ENCODE measurements at places on chromosomes 16 and 17. TPM values are rescaled to one million over a fixed set of nuclear protein-coding genes. Genes with fewer than 3 reads are reported as not detected.

DNA sequence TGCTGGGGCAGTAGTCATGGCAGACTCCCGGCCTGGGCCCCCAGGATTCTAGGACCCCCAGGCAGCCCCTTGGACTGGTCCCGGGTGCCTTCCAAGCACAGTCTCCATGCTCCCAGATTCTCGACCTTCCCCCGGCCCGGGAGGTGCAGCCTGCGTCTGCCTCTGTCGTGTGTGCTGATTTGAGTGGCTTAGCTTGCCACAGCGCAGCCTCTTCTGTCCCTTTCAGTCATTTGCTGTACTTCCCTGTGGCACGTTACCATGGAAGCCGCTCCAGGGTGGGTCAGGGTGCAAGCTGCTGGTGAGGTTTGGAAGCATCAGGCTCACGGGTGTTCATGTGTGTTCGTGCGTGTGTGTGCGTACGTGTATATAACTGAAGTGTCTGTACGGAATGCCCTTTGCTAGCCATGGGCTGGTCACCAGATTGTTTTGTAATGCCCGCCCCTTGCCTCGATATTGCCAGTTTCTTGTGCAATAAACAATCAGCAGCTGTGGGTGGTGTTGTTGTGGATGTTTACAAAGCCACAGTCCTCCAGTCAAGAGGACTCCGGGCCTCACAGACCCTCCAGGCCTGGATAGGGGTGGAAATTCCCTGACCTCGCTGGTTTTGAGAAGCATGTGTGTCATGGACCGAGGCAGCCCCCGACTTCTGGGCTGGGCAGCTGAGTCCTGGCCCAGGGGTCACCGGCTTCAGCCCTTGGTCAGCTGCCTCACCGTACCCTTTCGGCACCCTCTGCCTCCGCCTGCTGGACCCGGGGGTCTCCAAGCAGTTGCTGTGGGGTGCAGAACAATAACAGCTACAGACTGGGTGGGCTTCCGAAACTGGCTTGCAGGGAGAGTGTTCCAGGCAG, 9.7 kb upstream of the CLEC18A start:
- H3K27me3 ChIP-seq = no peaks in the 10 kb centered on the region
- DNase-seq = no peak
- no peak overlapping the region for H3K27ac ChIP-seq
- peaks cover 38% of the 10 kb centered on the region for H3K36me3 ChIP-seq
- H3K4me1 ChIP-seq = no peaks in the 10 kb centered on the region
- no peak overlapping the region for H3K4me3 ChIP-seq

GRCh38 chr17:14772776-14773175, 471.9 kb downstream of the HS3ST3B1 start:
- DNase-seq = no peak
- no peaks in the 10 kb centered on the region for H3K36me3 ChIP-seq
- no peaks in the 10 kb centered on the region for H3K4me1 ChIP-seq
- H3K4me3 ChIP-seq = no peak overlapping the region
- no peaks in the 10 kb centered on the region for H3K27me3 ChIP-seq
- no peak overlapping the region for H3K27ac ChIP-seq

DNA sequence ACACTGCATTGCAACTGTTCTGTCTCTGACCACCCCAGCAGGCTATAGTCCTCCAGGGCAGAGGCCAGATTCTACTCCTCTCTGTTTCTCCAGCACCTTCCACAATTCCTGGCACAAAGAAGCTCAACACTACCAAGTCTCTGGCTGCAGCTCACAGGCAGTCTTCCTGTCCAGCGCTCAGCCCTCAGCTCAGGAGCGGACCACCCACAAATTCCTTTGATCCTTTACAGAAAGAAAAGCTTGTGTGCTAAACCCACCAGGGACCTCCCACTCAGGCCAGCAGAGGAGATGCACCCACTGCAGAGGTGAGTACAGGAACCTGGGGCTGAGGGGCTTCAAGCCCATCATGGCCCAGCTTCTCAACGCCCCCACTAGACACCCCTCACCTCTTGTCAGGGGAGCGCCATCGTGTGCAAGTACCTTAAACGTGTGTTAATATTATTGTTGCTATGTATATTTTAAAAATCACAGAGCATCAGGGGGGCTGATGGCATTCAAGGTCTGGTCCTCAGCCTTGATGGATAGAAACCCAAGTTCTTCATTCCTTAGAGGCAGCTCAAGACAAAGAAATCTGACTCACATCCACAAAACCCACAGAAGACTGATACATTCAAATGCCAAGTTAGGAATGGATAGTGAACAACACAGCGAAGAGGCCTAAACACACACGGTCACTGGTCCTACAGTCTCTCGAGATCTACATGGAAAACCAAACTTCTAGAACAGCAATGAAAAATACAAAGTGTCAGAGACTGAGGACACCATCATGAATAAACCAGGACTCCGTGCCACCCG, 8.4 kb downstream of the HSDL1 start:
- H3K27me3 ChIP-seq = no peaks in the 10 kb centered on the region
- peaks cover 9% of the 10 kb centered on the region for H3K4me1 ChIP-seq
- H3K4me3 ChIP-seq = no peak overlapping the region
- DNase-seq = no peak

Gene PRDM7
- polyA plus RNA-seq = not detected

- no peak overlapping the region for H3K27ac ChIP-seq
- peak overlapping the region; percentile 36 for H3K4me3 ChIP-seq
- no peaks in the 10 kb centered on the region for H3K27me3 ChIP-seq
- H3K4me1 ChIP-seq = peaks cover 7% of the 10 kb centered on the region
These were observed 11.1 kb downstream of the PIMREG start for GRCh38 chr17:6455321-6455705.

Gene UBB
- 1,298 TPM for polyA plus RNA-seq

DNA sequence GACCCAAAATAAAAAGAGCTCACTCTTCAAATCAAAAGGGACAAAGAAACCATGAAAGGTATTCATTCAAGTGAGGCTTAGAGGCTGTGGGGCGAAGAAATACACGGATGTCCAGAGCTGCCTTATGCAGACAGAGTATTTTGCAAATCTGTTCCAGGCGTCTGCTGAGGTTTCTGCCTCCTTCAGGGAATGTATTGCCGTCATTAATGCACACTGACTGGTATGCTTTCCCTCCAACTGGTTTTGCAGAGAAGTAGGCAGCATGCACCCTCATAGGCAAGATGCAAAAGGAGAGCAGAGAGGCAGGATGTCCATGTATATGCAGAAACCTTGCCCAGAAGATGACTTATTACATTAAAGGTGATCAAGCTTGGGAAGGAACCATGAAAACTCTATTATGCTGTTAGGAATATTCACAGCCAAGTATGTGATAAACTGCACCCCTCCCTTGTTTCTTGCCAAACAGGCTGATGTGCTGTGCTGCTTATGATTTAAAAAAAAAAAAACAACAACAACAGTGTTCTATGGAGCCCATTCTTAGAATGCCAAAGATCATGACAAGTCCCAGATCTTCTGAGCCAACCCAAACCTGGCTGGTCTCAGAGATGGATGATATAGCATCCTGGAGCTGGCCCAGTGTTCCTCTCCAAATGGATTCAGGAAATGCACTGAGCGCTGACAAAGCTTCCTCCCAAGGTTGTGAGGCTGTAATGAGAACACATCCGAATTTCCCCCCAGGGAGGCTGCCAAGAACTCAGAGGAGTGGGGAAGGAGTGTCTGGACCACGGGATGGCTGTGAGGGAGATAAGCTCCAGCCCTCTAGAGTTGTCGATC, 77.6 kb upstream of the HLF start:
- H3K4me1 ChIP-seq = no peaks in the 10 kb centered on the region
- peak; percentile 6 for DNase-seq
- H3K27ac ChIP-seq = no peak overlapping the region
- H3K36me3 ChIP-seq = no peaks in the 10 kb centered on the region
- H3K27me3 ChIP-seq = no peaks in the 10 kb centered on the region

DNA sequence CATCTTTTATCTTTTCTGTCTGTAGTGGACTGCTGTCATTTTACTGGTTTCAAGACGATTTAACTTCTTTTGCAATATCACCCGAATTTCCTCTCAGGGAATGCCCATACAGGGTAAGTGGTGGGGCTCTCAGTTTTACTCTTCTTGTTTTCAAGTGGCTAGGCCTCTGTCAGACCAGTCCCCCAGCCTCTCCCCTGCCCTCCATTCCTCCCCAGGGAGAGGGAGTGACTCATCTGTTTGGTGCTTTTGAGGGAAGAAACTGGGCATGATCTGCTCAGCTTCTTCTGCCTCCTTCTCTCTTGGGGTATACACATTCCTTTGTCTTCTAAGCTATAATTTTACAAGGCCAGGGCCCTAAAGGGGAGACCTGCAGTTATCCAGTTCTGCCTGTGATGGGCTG, 332.0 kb downstream of the CBLN1 start:
- H3K4me1 ChIP-seq = no peaks in the 10 kb centered on the region
- no peak for DNase-seq
- no peak overlapping the region for H3K4me3 ChIP-seq
- H3K36me3 ChIP-seq = no peaks in the 10 kb centered on the region

- H3K4me1 ChIP-seq = no peaks in the 10 kb centered on the region
- H3K36me3 ChIP-seq = no peaks in the 10 kb centered on the region
- H3K27me3 ChIP-seq = no peaks in the 10 kb centered on the region
- H3K27ac ChIP-seq = no peak overlapping the region
These were observed 33.5 kb upstream of the BCO1 start for GRCh38 chr16:81204798-81205680.

Gene KRT40
- not detected for polyA plus RNA-seq

DNA sequence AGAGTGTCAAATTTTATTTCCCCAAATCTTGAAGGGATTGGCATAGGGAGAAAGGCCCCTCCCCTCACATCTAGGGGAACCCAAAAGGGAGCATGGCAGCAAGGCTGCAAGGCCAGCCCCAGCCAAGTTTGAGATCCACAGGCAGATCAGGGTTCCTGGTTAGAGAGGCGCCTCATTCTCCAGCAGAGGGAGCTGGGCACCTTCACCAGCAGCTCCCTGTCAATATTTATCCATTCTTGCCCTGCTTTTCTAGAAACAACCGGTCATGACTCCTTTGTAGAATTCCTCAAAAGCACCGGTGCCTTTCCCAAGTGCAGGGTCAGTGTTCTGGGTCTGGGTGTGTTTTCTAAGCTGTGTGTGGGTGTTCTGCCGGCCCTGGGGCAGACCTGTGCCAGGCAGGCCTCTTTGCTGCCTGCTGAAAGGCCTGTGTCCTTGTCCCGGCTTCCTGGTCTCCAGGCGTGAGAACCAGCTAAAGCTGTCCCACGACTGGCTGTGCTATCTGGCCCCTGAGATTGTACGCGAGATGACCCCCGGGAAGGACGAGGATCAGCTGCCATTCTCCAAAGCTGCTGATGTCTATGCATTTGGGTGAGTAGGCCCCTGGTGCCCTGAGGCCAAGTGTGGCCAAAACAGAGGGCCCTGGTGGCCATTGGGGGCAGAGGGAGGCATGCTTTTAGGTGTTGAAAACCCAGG, 21.2 kb upstream of the LGALS9 start:
- H3K36me3 ChIP-seq = peaks cover 23% of the 10 kb centered on the region
- H3K27me3 ChIP-seq = no peaks in the 10 kb centered on the region
- no peak for DNase-seq
- H3K4me3 ChIP-seq = no peak overlapping the region
- H3K4me1 ChIP-seq = peaks cover 3% of the 10 kb centered on the region

Gene CANT1
- 4.1 TPM for polyA plus RNA-seq

Gene TADA2A
- polyA plus RNA-seq = 6.7 TPM

Gene PTX4
- not detected for polyA plus RNA-seq

GRCh38 chr16:65984296-65984695, 382.2 kb upstream of the CDH5 start:
- no peak overlapping the region for H3K4me3 ChIP-seq
- no peak for DNase-seq
- H3K36me3 ChIP-seq = no peaks in the 10 kb centered on the region
- no peaks in the 10 kb centered on the region for H3K4me1 ChIP-seq

Gene ARHGDIA
- 97.2 TPM for polyA plus RNA-seq

DNA sequence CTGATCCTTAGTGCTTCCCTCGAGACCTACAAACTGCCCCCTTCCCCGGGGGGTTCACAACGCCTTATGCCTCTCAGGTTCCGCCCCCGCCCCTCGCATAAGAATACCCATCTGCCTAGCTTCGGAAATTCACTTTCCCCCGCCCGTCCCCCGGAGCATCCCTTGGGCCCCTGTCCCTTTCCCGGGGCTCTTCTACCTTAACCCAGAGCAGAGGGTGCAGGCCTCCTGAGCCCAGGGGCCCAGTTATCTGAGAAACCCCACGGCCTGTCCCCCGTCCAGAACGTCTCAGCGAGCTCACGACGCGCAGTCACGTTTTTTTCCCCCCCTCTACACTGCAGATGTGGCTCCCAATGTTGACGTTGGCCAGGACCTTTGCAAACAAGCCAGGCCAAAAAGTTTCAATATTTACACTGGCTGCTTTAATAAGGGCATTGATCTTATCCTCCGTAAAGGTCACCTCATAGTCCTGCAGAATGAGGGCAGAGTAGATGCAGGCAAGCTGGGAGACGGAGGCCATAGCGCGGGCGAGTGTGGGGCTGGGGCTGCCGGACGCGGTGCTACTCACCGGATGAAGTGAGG, 1.4 kb upstream of the NBR1 start:
- peak; percentile 18 for DNase-seq
- peak overlapping the region; percentile 97 for H3K27ac ChIP-seq
- peak overlapping the region; percentile 76 for H3K4me3 ChIP-seq
- no peaks in the 10 kb centered on the region for H3K27me3 ChIP-seq
- H3K4me1 ChIP-seq = peaks cover 42% of the 10 kb centered on the region

Gene KAT7
- 16.7 TPM for polyA plus RNA-seq

DNA sequence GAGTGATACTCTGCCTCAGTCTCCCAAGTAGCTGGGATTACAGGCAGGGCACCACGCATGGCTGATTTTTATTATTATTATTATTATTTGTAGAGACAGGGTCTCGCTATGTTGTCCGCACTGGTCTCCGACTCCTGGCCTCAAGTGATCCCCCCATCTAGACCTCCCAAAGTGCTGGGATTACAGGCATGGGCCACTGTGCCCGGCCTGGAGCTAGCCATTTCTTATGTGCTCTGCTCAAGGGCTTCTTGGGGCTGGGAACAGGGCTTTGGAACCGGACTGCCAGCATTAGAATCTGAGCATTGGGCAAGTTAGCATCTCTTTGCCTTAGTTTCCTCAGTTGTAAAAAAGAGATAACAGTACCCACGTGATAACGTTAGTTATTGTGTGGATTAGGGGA, 111.3 kb downstream of the C16orf78 start:
- H3K27ac ChIP-seq = no peak overlapping the region
- H3K27me3 ChIP-seq = no peaks in the 10 kb centered on the region
- peaks cover 7% of the 10 kb centered on the region for H3K4me1 ChIP-seq
- DNase-seq = no peak
- H3K4me3 ChIP-seq = peak overlapping the region; percentile 27
- no peaks in the 10 kb centered on the region for H3K36me3 ChIP-seq

Gene PAFAH1B1
- 42.4 TPM for polyA plus RNA-seq

Gene SEPTIN12
- not detected for polyA plus RNA-seq

DNA sequence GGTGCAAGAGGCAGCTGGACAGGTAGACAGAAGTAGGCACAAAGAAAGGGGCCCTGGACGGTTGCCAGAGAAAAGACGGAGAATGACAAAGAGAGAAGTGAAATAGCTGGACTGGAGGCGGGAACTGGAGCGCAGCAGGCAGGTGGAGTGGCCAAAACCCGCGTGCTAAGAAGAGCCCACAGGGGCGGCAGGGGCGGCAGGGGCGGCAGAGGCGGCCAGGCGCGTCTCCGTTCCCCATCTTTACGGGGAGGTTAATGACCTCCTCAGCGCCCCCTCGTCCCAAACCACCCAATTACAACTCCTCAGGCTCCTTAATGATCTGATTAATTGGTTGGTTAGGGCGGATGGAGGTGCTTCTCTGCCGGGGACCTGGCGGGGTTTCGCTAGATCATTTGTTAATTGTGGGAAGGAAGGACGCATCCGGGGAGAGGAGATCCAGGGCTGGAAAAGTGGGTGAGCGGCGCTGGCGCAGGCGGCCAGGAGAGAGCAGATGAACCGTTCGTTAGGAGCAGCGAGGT, 15.4 kb upstream of the HOXB9 start:
- H3K27me3 ChIP-seq = peaks cover 42% of the 10 kb centered on the region
- H3K36me3 ChIP-seq = no peaks in the 10 kb centered on the region
- H3K27ac ChIP-seq = no peak overlapping the region
- no peak overlapping the region for H3K4me3 ChIP-seq
- no peak for DNase-seq
